ENCODE measurements at places on chromosomes 7 and 10.

- DNase-seq, result no peak
Observed at GRCh38 chr10:71667387-71667752, 52.2 kb downstream of the C10orf105 start.

GRCh38 chr10:6464862-6465430 is 115.1 kb downstream of the PRKCQ start:
- DNase-seq, result peak; percentile 18

DNA sequence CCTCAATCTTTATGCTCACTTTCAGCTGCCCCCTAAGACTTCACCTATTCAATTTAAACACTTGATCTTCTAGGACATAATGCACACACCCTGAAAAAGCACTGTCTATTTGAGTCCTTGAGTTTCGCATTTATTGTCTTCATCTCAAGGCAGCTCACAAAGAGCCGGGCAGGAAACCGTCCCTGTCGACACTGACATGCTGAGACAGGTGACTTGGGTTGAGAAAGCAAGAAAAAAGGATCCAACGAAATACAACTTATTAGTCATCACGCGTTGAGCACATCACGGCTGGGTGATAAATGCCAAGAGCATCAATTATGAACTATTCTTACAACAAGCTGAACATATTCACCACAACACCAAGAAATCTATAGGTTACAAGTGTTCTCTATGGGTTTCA is 91.1 kb downstream of the CALN1 start:
- no peak for DNase-seq

GRCh38 chr7:87003872-87004798 is 55.3 kb downstream of the ELAPOR2 start:
- DNase-seq, result no peak

GRCh38 chr10:101056365-101057151 is 5.2 kb upstream of the KAZALD1 start:
- no peak for DNase-seq

DNA sequence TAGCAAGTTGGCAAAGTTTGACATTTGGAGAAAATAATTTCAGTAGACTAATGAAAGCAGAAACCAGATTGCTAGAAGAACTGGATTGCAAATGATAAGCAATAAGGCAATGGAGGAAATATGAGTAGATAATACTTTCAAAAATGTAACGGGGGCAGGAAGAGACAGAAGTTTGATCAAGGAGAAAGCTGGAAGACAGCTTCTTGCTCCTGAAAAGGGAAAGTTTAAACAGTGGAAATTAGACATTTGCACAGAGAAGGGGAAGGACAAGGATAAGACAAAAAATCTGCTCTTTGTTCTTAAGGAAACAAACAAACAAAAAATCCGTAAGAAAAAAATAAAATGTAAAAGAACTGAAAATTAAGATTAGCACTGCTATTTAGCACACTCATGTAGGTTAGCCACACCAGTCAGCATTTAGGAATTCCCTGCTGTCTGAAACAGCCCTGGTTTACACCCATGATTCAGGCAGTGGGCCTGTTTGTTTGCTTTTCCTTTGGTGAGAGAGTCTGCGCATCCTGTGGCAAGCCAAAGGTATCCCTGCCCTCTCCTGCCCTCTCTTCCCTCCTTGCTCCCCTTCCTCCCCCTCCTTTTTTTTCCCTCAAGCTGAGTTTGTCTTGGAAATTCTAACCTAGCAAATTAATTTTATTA is 104.3 kb upstream of the CAV2 start:
- no peak for DNase-seq

- no peak for DNase-seq
Observed at GRCh38 chr7:33511778-33512177, 382.4 kb downstream of the BBS9 start.

- DNase-seq, result no peak
Observed at GRCh38 chr10:109993551-109994330, 14.0 kb upstream of the ADD3 start.

DNA sequence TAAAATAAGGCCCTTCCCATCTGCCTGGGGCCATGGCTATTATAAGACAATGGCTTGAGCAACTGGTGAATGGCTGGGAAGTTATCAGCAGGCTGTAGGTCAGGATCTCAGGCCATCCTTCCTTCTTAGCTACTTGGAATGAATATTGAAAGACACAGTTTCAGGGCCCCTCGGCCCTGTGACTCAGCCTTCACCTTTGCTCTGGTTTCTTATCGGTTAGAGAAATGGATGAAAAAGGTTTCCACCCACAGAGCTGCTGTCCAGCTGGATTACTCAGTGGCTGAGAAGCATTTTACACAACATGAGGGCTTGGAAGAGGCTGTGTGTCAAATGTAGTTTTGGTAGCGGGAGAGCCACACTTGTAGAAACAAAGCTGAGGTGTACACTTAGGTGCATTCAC is 9.4 kb downstream of the ACSL5 start:
- peak; percentile 34 for DNase-seq

- no peak for DNase-seq
Observed at GRCh38 chr10:5573968-5574641, 49.3 kb downstream of the CALML3 start.

- DNase-seq, result no peak
Observed at GRCh38 chr7:132930881-132931280, 151.0 kb downstream of the CHCHD3 start.

DNA sequence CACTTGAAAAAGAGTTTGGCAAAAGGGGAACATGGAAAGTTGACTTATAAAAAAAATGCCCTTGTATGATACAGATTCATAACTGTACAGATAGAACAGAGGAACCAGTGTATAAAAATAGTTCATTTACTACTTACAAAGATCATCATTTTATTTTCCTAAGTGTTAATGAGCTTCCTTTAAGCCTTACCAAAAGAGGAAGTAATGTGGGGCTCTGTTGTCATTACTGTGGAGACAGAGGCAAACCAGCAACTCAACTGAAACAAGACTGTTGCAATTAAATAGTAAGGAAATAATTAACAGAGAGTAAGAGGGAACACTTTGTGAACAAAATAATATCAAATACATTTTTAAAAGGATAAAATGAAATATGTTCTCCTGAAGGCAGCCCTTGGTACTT is 526.2 kb upstream of the ADARB2 start:
- no peak for DNase-seq

DNA sequence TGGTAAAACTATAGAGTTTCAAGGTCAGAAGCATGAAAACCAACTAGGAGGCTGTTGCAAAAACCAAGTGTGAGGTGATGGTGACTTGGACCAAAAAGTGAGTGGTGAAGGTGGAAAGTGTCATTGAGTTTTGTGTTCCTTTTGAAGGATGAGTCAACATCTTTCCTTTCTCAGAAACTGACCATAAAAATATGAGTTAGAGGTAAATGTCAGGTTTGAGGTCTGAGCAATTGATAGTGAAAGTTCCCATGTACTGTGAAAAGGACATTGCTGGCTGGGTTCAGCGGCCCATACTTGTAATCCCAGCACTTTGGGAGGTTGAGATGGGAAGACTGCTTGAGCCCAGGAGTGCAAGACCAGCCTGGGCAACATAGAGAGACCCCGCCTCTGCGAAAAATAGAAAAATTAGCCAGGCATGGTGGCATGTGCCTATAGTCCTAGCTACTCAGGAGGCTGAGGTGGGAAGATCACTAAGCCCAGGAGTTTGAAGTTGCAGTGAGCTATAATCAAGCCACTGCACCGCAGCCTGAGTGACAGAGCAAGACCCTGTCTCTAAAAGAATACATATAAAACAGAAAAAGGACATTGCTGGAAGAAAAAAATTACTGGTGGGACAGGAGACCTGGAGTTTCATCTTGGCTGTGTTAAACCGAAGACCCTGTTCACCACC is 89.3 kb upstream of the ARID5B start:
- DNase-seq, result no peak

GRCh38 chr10:49663596-49663995 is 15.9 kb upstream of the C10orf53 start:
- DNase-seq, result no peak

- no peak for DNase-seq
Observed at GRCh38 chr10:118844731-118845521, 90.2 kb upstream of the CACUL1 start.

- DNase-seq, result no peak
Observed at GRCh38 chr7:121164247-121164646, 164.6 kb upstream of the WNT16 start.

- DNase-seq, result peak; percentile 59
Observed at GRCh38 chr10:103890194-103890658, 27.8 kb downstream of the STN1 start.

DNA sequence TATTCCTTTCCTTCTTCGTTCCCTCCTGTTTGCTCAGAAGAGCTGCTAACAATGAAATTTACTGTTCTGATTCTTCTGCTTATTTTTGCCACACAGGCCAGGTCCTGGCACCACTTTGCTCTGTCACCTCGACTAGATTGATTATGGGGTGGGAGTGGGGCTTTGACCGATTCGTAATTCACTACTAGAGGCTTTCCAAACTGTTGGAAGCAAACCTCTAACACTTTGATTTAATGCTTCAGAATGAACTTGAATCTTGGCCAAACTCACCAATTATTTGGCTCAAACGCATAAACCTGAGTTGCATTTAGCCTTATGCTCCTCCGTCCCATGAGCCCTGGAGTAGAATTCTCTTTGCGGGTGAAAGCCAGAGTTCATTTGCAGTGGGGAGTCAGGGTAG is 476.2 kb upstream of the FZD8 start:
- DNase-seq, result no peak

- DNase-seq, result no peak
Observed at GRCh38 chr7:107628461-107629064, 32.1 kb upstream of the SLC26A4 start.

GRCh38 chr7:149704507-149704906 is 68.9 kb downstream of the ZNF467 start:
- no peak for DNase-seq

DNA sequence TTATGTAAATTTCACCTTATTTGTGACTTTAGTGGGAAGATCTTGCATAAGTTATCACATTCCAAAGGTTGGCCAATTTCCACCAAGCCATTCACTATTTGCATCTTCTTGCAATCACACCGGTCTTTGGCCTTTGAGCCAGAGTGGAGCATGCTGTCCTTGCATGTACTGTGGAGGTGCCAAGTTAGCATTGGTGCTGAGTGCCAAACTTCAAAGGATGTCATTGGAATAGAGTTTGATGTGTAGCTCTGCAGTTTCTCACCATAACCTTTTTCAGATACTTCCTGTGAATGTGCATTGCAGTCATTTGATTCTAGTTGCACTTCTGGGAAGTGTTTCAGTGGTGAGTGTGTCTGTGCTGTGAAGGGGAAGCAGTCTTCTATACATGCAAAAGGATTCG is 620.6 kb downstream of the SUGCT start:
- no peak for DNase-seq

DNA sequence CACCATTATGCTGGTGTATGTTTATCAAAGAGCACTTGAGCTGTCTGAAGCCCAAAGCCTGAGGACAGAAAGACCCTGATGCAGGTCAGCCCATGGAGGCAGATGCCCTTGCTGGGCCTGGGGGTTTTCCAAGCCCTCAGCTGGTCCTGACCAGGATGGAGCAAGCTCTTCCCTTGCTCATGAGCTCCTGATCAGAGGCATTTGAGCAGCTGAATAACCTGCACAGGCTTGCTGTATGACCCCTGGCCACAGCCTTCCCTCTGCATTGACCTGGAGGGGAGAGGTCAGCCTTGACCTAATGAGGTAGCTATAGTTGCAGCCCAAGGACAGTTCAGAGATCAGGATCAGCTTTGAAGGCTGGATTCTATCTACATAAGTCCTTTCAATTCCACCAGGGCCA is 13.0 kb downstream of the AQP1 start:
- no peak for DNase-seq

DNA sequence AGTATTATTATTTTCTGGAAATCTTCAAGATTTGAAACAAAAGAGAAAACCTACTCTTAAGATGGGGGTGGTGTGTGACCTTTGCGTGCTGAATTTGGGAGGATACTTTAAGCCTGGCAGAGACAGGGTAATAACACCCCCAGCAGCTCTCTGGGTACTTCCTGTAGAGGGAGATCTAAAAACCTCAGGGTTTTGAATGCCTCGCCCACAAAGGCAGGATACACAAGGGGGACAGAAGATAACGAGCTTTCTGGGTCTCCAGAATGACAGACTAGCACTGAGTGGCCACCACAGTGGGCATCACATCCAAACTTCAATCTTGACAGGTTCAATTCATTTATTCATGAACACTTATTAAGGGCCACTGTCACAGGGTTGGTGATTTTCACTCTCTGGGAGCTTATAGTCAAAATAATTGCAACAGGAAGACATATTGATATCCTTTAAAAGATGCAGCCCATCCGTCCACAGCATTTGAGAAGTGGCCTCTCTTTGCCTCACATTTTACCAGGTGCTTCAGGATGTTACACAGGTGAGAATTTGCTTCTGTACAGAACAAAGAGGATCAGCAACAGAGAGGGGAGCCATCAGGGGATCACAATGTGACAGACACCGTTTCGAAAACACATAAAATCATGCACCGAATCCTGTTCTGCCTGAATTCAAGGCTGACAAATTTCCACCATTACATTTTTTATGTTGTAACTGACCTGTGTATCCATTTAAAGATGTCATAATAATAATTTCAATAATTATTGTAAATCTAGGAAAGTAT is 14.3 kb downstream of the CPA1 start:
- DNase-seq, result peak; percentile 20

GRCh38 chr10:5620223-5620721 is 46.1 kb downstream of the ASB13 start:
- no peak for DNase-seq

DNA sequence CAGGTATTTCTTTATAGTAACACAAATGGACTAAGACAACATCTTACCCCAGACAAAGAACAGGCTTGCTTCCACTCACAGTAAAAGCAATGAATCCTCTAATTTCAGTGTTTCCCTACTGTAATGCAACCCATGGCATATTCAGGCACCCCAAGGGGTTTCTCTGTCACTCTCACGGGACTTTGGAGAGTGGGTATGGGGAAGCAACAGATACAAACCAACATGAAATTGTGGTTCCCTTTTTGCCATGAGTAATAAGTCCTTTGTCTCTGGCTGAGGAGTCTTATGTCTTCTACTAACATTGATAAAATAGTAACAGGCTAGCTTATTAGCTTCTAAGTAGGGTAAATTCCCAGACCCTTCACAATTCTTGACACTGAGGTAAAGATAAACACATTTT is 51.4 kb upstream of the AOAH start:
- DNase-seq, result no peak

DNA sequence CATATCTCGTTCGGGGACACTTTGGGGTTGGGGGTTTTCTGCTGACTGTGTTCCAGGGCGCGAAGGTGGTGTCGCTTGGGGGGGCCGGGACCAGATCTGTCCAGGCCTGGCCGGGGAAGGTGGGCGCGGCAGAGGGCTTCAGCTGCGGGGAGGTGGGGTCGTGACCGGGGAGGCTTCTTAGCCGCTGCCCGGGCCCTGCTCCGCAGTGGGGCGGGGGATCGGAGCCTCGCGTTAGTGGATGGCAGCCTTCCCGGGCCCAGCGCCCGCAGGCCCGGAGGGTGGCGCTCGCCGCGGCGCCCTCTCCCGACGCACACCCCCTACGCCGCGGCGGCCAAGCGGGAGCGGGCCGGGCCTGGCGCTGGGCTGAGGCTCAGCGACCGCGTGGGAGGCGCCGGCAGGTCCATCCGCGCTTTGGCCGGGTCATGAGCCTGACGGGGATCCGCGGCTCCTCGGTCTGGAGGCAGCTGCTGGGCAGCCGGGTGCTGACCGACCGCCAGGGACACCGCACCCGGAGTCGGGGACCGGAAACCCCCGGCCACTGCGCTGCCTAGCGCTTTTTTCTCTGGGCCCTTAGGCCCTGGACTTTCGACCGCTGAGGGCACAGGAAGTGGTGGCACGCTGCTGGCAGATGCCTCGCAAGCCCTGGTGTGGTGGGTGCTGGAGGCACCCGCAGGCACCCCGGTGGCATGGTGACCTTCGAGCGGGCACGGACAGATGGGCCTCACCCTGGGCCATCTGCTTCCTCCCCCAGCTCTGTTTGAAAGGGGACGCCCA is 1.2 kb downstream of the AGAP3 start:
- DNase-seq, result peak; percentile 51
